Vein endothelial cell (primary cell): ENCODE measurements at places on chromosomes 5 and 9. TPM values are rescaled to one million over a fixed set of nuclear protein-coding genes. Genes with fewer than 3 reads are reported as not detected.

DNLZ gene
- 9.0 and 10.8 TPM in 2 replicates for total RNA-seq

PCDHB3 gene
- 0.57 and 0.65 TPM in 2 replicates for total RNA-seq

ARSI gene
- total RNA-seq: under 0.01 and 0.19 TPM in 2 replicates

CCDC192 gene
- total RNA-seq: not detected in 2 replicates

PAEP gene
- total RNA-seq: not detected in 2 replicates

ENTPD2 gene
- total RNA-seq: not detected in 2 replicates

PCA3 gene
- total RNA-seq: 0.29 and 0.33 TPM in 2 replicates

GZMA gene
- total RNA-seq: 0.33 TPM in 1 of 2 replicates, not detected in the other

DIPK1B gene
- 182 and 234 TPM in 2 replicates for total RNA-seq

PAX5 gene
- total RNA-seq: not detected in 2 replicates

RAD23B gene
- 116 and 135 TPM in 2 replicates for total RNA-seq

IL13 gene
- not detected in 2 replicates for total RNA-seq

BTNL8 gene
- not detected in 2 replicates for total RNA-seq

PLCXD3 gene
- 0.33 and 0.76 TPM in 2 replicates for total RNA-seq

IFNA21 gene
- not detected in 2 replicates for total RNA-seq

TMEFF1 gene
- 8.8 and 10.7 TPM in 2 replicates for total RNA-seq

FYB1 gene
- not detected in 2 replicates for total RNA-seq

ZNF474 gene
- under 0.01 and 0.19 TPM in 2 replicates for total RNA-seq

ANKRD18A gene
- under 0.01 TPM in 1 of 2 replicates, not detected in the other for total RNA-seq

SOHLH1 gene
- total RNA-seq: not detected in 2 replicates

CTNNAL1 gene
- 92.6 and 135 TPM in 2 replicates for total RNA-seq

MARCOL gene
- total RNA-seq: not detected in 2 replicates

TMEM174 gene
- not detected in 2 replicates for total RNA-seq

ROR2 gene
- under 0.01 TPM in 1 of 2 replicates, not detected in the other for total RNA-seq

SLC36A2 gene
- total RNA-seq: not detected in 2 replicates
